SK-N-DZ (cell line): ENCODE measurements at places on chromosomes 4 and X.

- no peak for DNase-seq
Measured at GRCh38 chr4:138669479-138670315, 345.9 kb upstream of the NOCT start.

DNA sequence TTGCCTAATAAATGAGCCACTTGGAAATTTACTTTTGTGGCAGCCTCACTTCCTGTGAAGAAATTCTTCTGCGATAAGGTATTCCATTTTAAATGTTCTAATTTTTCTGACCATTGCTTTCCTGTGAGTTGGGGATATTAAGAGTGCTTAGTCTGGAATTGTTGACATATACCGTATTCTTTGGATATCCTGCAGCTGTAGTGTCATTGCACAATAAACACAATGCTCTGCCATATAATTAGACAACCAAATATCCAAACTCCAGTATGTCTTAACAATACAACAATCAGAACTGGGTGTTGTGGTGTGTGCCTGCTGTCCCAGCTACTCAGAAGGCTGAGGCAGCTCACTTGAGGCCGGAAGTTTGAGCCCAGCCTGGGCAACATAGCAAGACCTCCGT, 99.4 kb downstream of the LUZP4 start:
- no peak for DNase-seq

- DNase-seq, result peak; percentile 37
Measured at GRCh38 chrX:46408553-46409407, 136.4 kb downstream of the ZNF674 start.

DNA sequence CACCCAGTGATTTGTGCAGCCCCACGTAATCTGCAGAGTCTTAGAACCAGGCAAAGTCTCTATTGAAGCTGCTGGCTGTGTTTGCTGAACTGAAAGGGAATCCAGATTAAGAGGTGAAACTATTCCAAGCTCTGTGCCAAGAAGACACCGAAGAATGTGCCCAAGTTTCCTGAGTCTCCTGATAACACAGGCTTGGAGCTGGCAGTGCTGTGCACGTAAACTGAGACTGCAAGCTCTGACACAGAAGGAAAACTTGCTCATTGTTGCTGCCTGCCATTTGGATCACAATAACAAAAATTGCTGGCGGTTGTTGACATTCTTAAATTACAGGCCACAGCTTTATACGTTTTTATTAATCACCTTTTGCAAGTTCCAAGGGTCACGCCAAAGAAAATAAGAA, 60.2 kb upstream of the VCX3B start:
- no peak for DNase-seq

- no peak for DNase-seq
Measured at GRCh38 chr4:162706051-162706450, 460.6 kb downstream of the NAF1 start.

GRCh38 chr4:168882650-168883233, 127.3 kb downstream of the CBR4 start:
- DNase-seq, result no peak

DNA sequence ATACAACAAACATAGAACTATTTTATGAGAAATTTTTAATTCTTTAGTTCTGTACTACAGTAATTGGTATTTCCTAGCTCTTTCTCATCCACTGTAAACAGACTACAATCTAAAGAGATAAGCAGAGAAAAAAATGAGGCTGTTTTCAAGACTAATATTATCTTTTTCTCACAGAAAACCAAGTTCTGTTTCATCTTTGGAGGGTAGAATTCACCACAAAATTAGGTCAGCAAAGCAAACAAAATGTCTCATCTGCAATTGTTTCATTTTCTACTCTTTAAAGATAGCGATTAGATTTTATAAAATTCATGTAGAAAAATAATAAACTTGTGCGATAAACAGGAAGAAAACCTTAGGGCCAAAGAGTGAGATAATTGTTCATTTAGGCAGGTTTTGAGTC, 10.8 kb downstream of the APOO start:
- no peak for DNase-seq

GRCh38 chr4:71487344-71487920, 148.6 kb downstream of the SLC4A4 start:
- no peak for DNase-seq

GRCh38 chr4:16083241-16084191, at the start of gene PROM1:
PROM1 (minus strand) TSS chr4:16084023; CDS start chr4:16075906, 8,117 bp downstream.
- peak; percentile 52 for DNase-seq

- DNase-seq, result no peak
Measured at GRCh38 chrX:2677764-2678163, 13.3 kb upstream of the CD99 start.

DNA sequence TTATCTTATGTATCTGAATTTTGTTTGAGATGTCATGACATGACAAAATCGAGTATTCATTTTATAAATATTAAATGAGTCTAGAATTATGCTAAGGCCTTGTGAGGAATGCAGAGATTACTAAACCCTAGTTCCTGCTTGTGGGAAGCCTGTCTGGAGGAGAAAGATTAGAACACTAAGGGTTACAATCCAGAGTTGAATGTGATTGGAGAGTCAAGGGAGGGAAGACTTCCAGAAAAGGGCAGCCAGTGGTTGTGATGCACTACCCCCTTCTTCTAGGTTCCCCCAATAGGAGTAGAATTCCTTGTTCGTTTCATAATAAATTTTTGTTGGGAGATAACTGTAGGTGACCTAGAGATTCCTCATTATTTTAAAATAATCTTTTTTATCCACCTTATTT, 141.1 kb downstream of the AFF1 start:
- no peak for DNase-seq

DNA sequence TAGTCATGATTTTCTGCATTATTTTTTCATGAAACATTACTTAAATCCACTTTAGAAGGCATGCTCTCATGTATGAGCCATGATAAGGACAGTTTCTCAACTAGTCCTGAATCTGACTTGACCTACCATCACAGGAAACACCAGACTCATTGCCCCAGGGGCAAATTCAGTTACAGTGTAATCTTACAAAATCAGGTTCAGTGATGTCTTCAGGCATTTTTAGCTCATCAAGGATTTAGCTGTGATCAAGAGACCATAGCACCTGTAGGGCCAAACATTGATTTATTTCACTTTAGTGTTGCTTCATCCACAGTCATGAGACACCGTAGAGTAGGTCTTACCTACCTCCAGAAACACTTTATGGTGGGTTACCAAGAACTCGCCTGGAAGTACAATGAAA, 3.1 kb upstream of the TASL start:
- DNase-seq, result no peak

DNA sequence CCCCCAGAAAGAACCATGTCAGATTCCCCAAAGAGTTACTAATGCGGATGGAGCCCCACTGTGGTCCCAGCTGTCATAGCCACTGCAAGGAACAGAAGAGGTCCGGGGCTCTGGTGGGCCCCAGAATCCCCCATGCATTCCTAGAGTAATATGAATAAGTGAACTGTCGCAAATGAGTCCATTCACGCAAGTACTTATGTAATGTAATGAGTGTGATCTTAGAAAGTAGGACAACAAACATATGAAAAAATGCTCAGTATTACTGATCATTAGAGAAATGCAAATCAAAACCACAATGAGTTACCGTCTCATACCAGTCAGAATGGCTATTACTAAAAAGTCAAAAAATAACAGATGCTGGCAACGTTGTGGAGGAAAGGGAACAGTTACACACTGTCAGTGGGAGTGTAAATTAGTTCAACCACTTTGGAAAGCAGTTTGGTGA, 141.5 kb upstream of the RBPJ start:
- DNase-seq, result no peak

- no peak for DNase-seq
Measured at GRCh38 chr4:189592890-189593289, 347.8 kb upstream of the FRG1 start.

DNA sequence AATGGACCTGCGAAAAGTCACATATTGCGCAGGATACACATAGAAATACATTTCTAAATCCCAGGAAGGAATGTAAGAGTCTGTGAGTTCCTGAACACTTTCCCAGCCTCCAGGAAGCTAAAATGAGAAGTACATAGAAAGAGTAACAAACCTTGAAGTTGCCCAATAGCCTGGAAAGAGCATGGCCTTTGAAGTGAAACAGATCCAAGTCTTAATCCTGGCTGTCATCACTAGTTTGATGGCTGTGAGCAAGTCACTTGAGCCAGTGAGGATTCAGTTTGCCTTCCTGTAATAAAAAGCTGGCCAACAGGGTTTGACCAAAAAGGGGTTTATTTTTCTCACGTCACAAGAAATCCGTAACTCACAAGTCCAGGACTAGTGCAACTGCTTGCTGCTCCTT, 69.8 kb downstream of the ARHGEF38 start:
- no peak for DNase-seq

DNA sequence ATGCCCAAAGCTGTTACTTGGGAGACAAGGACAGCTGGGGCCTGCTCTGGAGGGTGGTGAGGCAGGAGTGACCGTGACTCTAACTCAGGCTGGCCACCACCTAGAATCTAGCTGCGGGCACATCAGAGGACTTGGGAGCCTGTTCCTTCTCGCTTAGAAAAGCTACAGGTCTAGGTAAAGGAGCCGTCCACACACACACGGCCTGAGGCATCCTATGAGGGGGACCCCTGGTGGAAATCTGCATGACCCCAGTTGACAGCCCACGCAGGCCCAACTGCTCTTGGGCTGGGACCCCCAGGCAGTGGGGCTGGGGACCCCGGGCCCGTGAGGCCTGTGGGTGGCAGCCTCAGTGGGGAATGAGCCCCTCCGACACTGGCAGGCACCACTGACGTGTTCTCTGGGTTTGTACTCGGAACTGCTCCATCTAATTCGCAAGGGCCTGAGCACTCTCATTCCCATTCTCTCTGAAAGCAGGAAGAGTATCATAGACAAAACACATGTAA, 75.6 kb downstream of the ACOX3 start:
- DNase-seq, result no peak

DNA sequence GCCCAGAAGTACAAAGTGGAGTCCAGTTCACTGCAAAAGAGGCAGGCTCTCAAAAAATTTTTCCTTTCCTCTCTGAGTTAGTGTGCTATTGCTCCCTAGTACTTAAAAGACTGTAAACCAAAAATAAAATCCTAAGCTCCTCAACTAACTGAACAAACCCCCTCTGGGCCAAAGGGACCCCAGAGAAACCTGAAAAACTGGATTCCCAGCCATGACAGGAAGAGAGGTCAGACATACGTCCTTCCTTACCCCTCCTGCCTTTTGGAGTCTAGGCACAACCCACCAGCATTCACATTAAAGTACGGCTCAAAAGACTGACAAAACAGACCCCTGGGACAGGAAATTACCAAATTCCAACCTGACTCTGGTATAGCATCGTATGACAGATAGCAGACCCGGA, 957.9 kb upstream of the PRKX start:
- no peak for DNase-seq

DNA sequence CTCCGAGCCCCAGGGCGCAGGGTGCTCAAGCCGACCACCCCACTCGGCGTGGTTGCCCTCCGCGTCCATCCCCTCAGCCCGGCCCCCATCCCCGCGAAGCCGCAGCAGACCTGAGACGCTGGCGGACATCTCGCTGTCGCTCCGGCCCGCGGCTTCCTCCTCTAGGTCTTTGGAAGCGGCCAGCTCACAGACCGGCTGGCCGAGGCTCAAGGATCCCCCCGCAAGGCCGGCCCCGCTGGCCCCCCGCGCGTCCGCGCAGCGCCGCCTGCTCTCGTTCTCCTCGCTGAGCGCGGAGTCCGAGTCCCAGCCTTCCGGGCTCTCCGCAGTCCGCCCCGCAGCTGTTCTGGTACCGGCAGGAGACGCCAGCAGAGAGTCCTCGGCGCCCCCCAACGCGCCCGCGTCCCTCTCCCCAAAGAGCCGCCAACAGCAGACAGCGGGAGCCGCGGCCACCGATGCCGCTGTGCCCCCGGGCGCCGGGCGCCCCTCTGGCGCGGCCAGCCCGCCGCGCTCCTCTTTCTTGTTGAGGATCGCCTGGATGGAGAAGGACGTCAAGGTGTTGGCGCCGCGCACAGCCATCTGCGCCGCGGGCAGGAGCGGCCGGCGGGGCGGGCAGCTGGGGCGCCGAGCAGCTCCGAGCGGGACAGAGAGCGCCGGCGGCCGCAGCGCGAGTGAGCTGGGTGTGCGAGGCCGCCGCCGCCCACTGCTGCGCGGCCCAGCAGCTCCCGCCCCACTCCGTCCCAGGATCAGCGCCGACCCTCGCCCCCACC, at the start of gene NKX3-2:
Gene NKX3-2 (minus strand): TSS at position 670 of the 767 bp plus-strand sequence. CDS start 94 bp downstream, at position 576.
- DNase-seq, result peak; percentile 18

DNA sequence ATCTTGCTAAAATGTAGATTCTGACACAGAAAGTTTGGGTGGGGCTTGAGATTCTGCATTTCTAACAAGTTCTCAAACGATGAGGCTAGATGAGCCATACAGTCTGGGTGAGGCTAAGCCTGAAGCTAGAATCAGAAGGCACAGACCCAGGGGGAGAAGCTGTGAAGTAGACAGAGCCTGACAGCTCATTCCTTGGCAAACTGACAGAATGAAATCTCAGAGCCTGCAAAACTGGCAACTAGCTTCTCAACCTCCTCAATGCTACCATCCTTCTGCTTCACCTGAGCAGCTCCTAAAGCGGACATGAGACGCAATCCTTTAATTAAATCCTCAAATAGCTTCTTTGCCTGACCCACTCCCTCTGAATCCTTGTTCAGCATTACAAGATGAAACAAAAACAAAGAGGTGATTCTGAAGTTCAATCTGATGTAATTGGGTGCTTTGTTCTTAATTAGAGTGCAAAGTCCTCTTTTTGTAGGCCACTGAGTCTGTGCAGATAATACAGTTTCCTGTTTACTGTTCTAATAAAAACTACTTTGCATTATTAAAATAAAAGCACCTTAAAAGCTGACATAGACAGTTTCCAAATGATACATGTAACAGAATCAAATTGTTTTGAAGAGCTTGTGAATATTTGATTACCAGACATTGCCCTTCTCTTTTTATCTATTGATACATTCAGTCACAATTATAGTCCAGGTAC, 71.0 kb upstream of the BMP2K start:
- no peak for DNase-seq

DNA sequence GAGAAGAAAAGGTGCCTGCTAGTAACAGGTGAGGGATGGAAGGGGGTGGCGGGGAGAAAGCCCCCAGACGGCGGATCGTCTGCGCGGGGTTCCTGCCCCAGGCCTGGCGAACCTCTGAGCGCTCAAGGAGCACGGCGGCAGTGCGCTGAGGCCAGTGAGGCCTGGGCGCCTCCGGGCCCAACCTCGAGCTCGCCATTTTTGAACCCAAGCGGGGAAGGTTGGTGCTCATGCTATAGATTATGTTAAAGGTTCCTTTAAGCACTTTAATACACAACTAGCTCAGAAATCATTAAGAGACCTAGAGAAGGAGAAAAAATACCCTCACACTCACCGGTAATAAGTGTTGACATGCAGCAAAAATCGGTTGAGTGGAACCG, 7.9 kb downstream of the PITX2 start:
- DNase-seq, result no peak

DNA sequence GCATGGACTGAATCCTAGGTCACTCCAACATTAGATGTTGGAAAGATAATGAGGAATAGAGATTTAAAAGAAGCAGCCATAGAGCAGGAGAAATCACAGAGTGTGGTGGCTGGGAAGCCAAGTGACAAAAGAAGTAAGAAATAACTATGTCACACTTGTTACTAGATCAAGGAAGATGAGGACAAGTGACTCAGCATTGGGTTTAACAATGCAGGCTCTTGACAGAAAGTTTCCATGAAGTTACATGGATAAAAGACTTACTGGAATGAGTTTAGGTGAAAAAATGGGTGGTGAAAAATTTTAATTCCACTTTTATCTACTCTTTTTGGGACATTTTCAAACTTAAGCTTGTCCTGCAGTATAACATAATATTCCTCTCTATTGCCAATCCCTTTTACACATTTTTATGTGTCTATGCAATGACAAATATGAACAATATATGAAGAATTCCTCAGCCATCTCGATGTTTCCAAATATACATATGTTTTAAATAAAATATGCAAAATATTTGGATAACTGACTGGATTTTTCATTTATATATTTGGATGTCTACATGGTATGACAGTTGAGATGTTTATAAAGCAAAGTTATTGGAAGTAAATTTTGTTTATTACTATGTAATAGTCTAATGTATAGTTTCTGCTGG, 462.6 kb downstream of the IL15 start:
- no peak for DNase-seq
